ENCODE measurements at places on chromosomes 2 and 18. TPM values are rescaled to one million over a fixed set of nuclear protein-coding genes. Genes with fewer than 3 reads are reported as not detected.

The NPHP1 gene
- total RNA-seq, result 0.98 TPM

The CHRND gene
- not detected for total RNA-seq

The IGFBP5 gene
- total RNA-seq, result not detected

The EDAR gene
- total RNA-seq, result 9.4 TPM

The CXCR4 gene
- 1,661 TPM for total RNA-seq

The CHRNG gene
- not detected for total RNA-seq

The IL36B gene
- total RNA-seq, result not detected

The AMER3 gene
- not detected for total RNA-seq

The MRO gene
- not detected for total RNA-seq

The TMEM37 gene
- total RNA-seq, result not detected

The TMEM163 gene
- total RNA-seq, result 0.14 TPM

The PIK3C3 gene
- 34.2 TPM for total RNA-seq

The GYPC gene
- 157 TPM for total RNA-seq

The SCN1A gene
- not detected for total RNA-seq

The SRSF7 gene
- total RNA-seq, result 550 TPM

The PLEKHB2 gene
- total RNA-seq, result 66.9 TPM

The TWIST2 gene
- total RNA-seq, result not detected

The SLC66A2 gene
- 44.8 TPM for total RNA-seq

The SERPINB10 gene
- total RNA-seq, result not detected

The CCDC121 gene
- 0.91 TPM for total RNA-seq

The CD8B gene
- 1.1 TPM for total RNA-seq

The CTLA4 gene
- total RNA-seq, result 52.0 TPM

The SPC25 gene
- 0.17 TPM for total RNA-seq

The POMC gene
- 4.5 TPM for total RNA-seq

The CD8B2 gene
- 0.14 TPM for total RNA-seq

The MC5R gene
- not detected for total RNA-seq

The FAM110C gene
- total RNA-seq, result 0.36 TPM

The SLC5A7 gene
- not detected for total RNA-seq

The TNS1 gene
- total RNA-seq, result 0.25 TPM

The SRD5A2 gene
- total RNA-seq, result not detected

The PARD3B gene
- total RNA-seq, result 1.9 TPM

The SLC8A1 gene
- 0.59 TPM for total RNA-seq

The FHL2 gene
- 0.42 TPM for total RNA-seq

The ASAP2 gene
- not detected for total RNA-seq

The SLC4A3 gene
- total RNA-seq, result 0.20 TPM

The LYG1 gene
- 1.3 TPM for total RNA-seq

The TCF4 gene
- total RNA-seq, result 3.0 TPM

The SIX3 gene
- not detected for total RNA-seq

The BCL2L11 gene
- total RNA-seq, result 48.6 TPM

The HAUS1 gene
- 10.8 TPM for total RNA-seq

The IFT172 gene
- 14.4 TPM for total RNA-seq

The CACNB4 gene
- total RNA-seq, result 0.20 TPM

The ESPNL gene
- not detected for total RNA-seq

The DES gene
- not detected for total RNA-seq

The TFCP2L1 gene
- 0.30 TPM for total RNA-seq

The AQP4 gene
- not detected for total RNA-seq

The TEX44 gene
- not detected for total RNA-seq

The EFEMP1 gene
- not detected for total RNA-seq
